ENCODE measurements at places on chromosomes 5 and 9. TPM values are rescaled to one million over a fixed set of nuclear protein-coding genes. Genes with fewer than 3 reads are reported as not detected.
A peak's percentile ranks its signal among the peaks of the same experiment; 100 is the strongest.

DNA sequence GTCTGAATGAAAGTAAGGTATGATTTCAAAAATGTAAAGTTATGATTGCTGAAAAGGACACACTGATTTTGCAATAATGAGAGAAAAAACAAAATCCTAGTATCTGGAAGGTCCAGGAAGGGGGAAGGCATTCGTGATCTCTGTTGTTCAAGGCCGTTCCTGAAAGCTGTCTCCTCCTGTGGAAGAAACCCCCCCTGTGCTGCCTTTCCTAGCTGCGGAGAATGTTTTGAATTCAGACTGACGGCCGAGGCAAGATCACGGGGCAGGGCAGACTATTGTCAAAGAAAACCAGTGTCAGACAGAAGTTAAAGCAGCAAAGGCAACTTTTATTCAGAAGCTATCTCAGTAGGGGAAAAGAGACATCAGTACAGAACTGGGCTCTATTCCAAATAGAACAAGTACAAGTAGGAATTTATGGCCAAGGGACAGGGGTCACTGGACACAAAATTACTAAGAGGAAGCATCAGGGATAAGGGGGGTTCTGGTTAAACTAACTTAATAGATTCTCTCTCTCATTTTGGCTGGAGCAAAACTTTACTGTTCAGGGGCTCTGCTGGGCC lies 61.9 kb upstream of the IGFBPL1 start:
- no peak overlapping the region for H3K4me3 ChIP-seq
- no peak for DNase-seq
- H3K4me1 ChIP-seq: no peaks in the 10 kb centered on the region
- H3K27me3 ChIP-seq: no peaks in the 10 kb centered on the region

The TNC gene
- 0.12 TPM for total RNA-seq

- DNase-seq: no peak
- peak overlapping the region; percentile 28 for H3K4me3 ChIP-seq
- H3K27ac ChIP-seq: no peak overlapping the region
- no peaks in the 10 kb centered on the region for H3K36me3 ChIP-seq
- peaks cover 6% of the 10 kb centered on the region for H3K4me1 ChIP-seq
Measured at GRCh38 chr9:137294681-137295237, 7.3 kb downstream of the NRARP start.

The KDM3B gene
- total RNA-seq: 60.4 TPM

The SLC25A2 gene
- 0.52 TPM for total RNA-seq

The PDGFRB gene
- total RNA-seq: 3.6 TPM

The NUTM2F gene
- not detected for total RNA-seq

The FCN2 gene
- not detected for total RNA-seq

The OR1Q1 gene
- total RNA-seq: not detected

The AP3B1 gene
- 52.3 TPM for total RNA-seq

The SPARC gene
- total RNA-seq: 0.27 TPM

- H3K27ac ChIP-seq: no peak overlapping the region
- no peaks in the 10 kb centered on the region for H3K27me3 ChIP-seq
- no peak overlapping the region for H3K4me3 ChIP-seq
- no peak for DNase-seq
- peaks cover 71% of the 10 kb centered on the region for H3K36me3 ChIP-seq
- H3K4me1 ChIP-seq: no peaks in the 10 kb centered on the region
Measured at GRCh38 chr9:111400564-111400898, 70.5 kb upstream of the OR2K2 start.

DNA sequence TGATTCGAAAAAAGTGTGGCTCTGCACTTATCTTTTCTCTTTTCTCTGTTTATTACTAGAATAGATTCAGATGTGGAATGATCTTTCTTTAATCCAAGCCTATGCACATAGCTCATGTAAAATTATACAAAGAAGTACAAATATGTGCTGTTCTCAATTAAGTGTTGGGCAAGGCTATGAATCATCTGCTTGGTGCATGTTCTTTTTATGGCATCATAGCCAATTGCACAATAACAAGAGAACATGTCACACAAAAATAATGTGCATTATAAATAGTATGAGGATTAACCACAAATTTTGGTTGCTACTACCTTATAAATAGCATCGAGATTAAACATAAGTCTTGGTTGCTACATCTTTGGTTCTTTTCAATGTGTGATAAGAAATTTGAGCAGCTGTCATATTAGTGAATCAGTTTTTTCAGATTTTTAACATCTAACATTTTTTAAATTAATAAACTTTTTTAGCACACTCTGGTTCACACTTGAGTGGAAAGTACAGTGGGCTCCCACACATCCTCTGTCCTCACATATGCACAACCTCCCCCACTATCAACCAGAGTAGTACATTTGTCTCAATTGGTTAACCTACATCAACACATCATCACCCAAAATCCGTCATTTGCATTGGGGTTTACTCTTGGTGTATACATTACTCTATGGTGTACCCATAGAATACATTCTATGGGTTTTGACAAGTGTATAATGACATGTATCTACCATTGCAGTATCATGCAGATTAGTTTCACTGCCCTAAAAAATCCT lies 6.8 kb upstream of the RECK start:
- H3K4me1 ChIP-seq: no peaks in the 10 kb centered on the region
- no peak overlapping the region for H3K27ac ChIP-seq
- H3K27me3 ChIP-seq: peaks cover 35% of the 10 kb centered on the region
- no peak overlapping the region for H3K4me3 ChIP-seq
- no peaks in the 10 kb centered on the region for H3K36me3 ChIP-seq

DNA sequence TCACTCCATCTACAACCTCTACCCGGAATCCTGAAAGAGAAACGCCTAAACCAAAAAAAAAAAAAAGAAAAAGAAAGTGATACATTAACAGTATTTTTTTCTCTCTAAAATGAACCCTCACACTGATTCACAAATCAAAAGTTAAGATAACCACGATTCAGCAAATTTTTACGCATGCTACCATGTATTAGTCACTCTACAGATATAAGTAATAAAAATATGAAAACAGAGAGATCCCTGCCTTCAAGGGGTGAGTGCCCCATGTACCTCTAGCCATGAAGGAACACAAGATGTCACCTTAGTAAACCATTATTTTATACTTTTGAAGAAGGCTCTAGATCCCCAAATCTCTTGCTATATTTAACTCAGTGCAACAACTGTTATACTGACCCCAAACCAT lies 33.4 kb downstream of the CEMIP2 start:
- H3K4me1 ChIP-seq: no peaks in the 10 kb centered on the region
- peaks cover 51% of the 10 kb centered on the region for H3K36me3 ChIP-seq
- no peaks in the 10 kb centered on the region for H3K27me3 ChIP-seq
- no peak overlapping the region for H3K4me3 ChIP-seq
- H3K27ac ChIP-seq: no peak overlapping the region

The BTNL8 gene
- total RNA-seq: not detected
